CD4-positive, alpha-beta T cell treated with Interleukin-15 for 1 hour (primary cell): ENCODE measurements at places on chromosomes 16 and 17.

GRCh38 chr16:66670691-66671388 lies 25.7 kb downstream of the CMTM4 start:
- DNase-seq: no peak

- peak; percentile 5 for DNase-seq
These were observed 263.8 kb upstream of the TNRC6C start for GRCh38 chr17:77694391-77695363.

DNA sequence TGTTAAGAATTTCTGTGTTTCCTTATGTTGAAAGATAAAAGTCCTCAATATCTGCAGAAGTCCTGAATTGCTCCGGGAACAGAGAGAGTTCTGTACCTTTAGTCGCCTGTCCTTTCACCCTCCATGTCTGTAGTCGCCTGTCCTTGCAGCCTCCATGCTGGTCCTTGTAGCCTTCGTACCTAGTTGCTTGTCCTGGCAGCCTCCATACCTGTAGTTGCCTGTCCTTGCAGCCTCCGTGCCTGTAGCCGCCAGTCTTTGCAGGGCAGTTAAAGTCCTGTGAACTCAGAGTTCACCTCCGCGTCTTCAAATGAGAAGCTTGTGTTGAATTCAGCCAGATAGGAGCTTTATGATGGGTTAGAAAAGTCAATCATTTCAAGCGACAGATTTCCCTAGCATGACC lies 19.5 kb upstream of the ITGAX start:
- no peak for DNase-seq

- DNase-seq: no peak
These were observed 3.8 kb downstream of the SLC46A1 start for GRCh38 chr17:28402224-28402630.

DNA sequence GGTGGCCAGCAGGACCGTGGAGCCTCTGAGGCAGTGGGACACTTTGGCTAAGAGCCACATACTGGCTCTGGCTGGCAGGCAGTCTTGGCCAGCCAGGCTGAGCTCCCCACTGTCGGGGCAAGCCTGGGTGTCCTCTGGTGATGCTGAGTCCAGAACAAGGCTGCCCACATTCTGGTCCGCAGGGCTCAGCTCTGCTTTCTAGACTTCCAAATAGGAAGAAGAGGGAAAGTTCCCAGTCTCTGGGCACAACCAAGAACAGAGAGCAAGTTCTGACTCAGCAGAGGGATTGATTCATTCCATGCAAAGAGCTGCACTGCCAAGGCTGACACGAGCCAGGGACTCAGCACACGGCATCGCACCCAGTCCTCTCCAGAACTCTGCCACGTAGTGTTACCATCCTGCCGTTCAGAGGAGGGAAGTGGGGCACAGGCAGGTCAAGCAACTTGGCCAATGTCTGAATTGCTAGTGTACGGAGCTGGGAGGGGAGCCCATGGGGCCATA lies 58.9 kb downstream of the NOS2 start:
- no peak for DNase-seq

GRCh38 chr16:11014136-11014535 lies 69.8 kb downstream of the CLEC16A start:
- DNase-seq: no peak

GRCh38 chr17:55347341-55347740 lies 74.3 kb downstream of the MMD start:
- no peak for DNase-seq

DNA sequence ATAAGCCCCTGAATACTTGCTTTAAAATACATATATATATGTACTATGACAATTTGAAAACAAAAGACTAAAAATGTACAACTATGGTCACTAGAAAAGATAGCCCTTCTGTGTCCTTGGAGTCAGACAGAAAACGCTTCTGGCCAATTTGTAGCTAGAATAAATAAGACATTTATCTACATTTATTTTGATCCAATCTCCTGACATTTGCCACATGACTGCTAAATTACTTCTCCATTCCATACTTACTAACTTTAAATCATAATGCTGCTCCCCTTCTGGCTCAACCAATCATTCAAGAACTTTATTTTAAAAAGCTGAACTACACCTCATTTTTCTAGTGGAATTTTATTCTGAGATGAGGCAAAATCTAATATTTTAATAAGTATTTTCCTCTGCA lies 65.8 kb downstream of the CYTH1 start:
- DNase-seq: no peak

DNA sequence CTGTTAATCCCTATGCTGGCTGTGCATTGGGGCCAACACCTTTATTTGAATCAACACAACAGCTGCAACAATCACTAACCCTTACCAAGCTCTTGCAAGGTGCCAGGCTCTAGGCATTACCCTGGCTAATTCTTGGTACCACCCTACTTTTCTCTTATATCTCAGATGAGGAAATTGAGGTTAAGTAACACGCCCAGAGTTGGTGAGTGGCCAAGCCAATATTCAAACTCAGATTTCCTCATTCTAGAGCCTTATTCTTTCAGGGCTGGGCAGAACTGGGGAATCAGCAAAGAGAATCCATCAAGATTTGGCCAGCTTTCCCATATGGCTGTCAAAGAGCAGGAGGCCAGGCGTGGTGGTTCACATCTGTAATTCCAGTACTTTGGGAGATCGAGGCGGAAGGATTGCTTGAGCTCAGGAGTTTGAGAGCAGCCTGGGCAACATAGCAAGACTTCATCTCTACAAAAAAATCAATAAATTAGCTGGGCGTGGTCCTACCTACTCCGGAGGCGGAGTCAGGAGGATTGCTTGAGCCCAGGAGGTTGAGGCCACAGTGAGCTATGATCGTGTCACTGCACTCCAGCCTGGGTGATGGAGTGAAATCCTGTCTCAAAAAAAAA lies 23.7 kb downstream of the ARSG start:
- DNase-seq: peak; percentile 41

DNA sequence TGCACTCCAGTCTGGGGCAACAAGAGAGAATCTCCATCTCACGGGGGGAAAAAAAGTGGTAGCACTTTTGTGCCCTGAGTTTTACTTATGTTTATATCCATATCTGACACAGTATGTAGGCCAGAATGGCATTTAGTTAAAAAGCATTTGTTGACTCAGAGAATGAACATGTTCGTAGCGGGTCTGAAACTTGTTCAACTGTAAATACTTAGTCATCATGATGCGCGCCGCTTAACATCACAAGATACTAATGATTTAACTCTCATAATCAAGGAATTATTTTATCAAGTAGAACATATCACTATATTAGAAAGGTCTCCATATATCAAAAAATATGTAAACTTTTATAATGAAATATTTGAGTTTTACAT lies 55.3 kb upstream of the ITGA2B start:
- DNase-seq: no peak

- DNase-seq: no peak
These were observed 26.3 kb downstream of the ZZEF1 start for GRCh38 chr17:4116516-4116915.

DNA sequence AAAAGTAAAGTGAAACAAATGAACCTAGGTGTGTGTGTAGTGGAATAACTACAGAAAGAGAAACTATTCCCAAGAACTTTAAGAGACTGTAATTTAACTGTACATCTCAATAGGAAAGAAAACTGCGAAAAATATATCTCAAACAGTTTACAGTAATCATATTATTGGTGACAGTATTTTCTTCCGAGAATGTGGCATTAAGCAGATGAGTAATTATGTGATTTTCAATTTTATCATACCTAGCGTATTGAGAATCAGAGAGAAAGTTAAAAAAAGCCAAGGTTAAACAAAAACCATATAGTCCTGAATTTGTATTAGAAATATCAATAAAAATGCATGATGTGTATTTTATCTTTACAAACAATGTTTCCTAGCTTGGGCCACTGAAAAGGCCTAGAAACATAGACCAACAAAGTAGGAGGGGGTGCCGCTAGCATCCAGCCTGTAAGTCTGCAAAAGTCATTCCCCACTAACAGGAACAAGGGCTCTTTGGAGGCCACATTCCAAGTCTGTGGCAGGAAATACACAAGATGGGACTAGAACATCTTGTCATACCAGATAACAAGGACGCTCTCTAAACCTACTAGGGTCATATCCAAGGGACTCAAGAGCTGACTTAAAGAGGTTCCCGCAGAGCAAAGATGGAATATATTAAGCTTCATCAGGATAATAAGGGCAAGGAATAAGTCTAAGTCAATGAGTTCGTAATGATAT lies 20.5 kb downstream of the RNF157 start:
- no peak for DNase-seq

DNA sequence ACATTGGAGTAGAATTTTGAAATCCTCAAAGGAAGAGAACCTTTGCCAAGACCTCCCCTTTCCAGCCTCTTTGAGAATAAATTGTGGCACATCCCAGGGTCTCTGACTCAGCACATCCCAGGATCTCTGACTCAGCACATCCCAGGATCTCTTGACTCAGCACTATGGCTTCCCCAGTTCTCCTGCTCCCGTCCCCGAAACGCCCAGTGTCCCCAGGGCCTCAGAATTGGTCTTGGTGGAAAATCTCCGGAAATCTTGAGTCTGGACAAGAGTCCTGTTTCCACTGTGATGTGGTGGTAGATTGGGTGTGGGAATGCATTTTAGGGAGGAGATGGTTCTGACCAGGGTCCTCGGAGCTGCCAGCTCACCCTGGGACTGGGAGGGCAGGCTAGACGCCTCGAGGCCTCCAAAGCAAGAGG lies 19.2 kb downstream of the PLXDC1 start:
- DNase-seq: no peak

DNA sequence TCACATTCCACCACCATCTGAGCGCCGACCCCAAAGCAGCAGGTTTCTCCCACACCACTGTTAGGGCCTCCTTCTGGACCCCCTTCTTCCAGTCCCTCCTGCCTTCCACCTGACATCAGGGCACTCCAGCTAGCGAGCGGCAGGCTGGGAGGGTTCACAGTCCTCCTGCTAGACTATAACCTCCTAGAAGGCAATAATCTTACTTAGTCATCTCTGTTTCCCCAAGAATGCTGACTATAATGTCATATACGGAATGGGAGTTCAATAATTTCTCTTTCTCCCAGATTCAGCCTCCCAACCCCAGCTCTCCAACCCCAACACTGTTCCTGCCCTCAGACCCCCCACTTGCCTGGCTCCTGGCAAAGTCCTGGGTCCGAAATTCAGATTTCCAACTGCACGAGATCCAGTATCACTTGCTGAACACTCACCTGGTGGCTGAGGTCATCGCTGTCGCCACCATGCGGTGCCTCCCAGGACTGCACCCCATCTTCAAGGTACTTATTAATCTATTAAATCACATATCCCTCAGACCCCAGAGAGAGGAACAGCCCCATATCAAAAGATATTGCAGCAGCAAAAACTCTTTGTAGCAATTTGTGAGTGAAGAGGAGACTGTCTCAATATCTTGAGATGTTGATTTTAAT lies 5.6 kb downstream of the ALOX12 start:
- no peak for DNase-seq

DNA sequence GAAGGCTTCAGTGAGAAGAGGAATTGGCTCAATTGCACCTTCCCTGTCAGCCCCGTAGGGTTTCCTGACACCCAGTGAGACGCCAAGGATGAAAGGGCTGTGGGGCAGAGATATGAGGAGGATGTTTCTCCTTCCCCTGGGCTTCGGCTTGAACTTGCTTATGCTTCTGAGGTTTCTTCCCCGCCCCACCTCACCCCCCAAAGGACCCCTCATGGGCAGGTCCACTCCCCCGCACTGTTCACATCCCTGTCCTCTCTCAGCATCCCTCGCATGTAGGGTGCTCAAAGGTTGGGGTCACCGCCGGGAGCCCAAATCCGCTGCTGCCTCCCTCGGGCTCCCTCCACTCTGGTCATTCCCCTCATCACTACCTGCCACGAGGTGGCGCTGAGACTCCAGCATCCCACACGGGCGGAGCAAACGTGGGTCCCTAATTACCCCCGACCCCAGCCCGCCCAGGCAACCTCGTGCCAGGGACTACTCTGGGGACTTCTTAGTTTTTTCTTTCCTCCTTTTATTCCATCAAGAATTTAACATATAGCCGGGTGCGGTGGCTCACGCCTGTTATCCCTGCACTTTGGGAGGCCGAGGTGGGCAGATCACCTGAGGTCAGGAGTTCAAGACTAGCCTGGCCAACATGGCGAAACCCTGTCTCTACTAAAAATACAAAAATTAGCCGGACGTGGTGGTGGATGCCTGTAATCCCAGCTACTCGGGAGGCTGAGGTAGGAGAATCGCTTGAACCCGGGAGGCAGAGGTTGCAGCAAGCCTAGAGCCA lies 3.3 kb upstream of the TRARG1 start:
- peak; percentile 64 for DNase-seq

DNA sequence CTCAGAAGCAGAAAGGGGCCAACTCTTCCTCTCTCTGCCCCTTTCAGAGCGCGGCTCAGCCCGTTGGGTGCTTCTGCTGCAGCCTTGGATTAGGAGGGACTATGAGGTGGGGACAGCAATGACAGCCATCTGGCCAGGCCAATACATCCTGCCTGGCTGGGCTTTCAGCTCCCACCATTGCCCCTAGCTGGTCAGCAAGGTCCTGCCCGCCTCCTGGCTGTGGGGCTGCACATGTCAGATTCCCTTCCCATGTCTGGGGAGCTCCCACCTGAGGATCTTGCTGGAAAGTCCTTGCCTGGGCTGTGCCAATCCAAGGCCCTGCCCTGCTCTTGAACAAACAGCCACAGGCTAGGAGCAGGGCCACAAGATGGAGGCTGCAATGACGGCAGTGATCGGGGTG lies 8.3 kb downstream of the TRIM65 start:
- no peak for DNase-seq
